ENCODE measurements at places on chromosomes 5 and 9.

- DNase-seq = no peak
Observed at GRCh38 chr9:128121924-128122808, 5.4 kb downstream of the PTGES2 start.

DNA sequence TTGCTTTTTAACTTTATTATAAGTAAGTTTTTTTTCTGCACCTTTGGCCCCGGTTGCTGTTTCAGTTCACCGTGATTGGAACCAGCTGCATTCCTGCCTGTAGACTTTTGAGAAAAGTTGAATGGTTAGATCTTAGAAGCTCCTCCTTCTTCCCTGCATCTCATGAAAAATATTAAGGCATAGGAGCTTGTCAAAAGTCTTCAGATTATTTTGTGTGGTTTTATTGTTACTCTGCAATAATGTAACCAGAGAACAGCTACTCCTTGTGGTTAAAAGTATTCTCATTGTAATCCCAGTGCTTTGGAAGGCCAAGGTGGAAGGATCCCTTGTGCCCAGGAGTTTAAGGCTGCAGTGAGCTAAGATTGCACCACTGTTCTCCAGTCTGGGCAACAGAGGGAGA, 3.3 kb upstream of the SLC2A8 start:
- DNase-seq = peak; percentile 19

- peak; percentile 74 for DNase-seq
Observed at GRCh38 chr9:114968671-114969070, 38.3 kb upstream of the TNFSF8 start.

- DNase-seq = peak; percentile 4
Observed at GRCh38 chr5:5585751-5586341, 163.4 kb downstream of the ICE1 start.

DNA sequence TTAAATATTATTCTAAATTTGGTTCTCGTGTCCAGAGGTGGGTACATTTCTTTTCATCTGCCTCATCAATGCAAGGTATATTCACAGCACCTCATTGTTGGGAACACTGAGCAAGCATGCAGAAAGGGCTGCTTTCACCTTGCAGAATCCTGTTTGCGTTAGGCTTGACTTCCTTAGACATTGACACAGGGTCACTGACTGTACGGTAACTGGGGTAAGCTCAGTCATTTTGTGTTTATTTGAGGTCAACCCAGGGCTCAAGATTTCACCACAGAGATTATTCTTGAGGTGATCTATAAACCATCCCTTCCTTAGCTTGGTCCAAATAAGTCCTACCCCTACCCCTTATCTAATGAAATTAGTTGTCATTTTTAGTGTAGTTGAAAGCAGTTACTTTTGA, 1.7 kb upstream of the PTPDC1 start:
- no peak for DNase-seq

DNA sequence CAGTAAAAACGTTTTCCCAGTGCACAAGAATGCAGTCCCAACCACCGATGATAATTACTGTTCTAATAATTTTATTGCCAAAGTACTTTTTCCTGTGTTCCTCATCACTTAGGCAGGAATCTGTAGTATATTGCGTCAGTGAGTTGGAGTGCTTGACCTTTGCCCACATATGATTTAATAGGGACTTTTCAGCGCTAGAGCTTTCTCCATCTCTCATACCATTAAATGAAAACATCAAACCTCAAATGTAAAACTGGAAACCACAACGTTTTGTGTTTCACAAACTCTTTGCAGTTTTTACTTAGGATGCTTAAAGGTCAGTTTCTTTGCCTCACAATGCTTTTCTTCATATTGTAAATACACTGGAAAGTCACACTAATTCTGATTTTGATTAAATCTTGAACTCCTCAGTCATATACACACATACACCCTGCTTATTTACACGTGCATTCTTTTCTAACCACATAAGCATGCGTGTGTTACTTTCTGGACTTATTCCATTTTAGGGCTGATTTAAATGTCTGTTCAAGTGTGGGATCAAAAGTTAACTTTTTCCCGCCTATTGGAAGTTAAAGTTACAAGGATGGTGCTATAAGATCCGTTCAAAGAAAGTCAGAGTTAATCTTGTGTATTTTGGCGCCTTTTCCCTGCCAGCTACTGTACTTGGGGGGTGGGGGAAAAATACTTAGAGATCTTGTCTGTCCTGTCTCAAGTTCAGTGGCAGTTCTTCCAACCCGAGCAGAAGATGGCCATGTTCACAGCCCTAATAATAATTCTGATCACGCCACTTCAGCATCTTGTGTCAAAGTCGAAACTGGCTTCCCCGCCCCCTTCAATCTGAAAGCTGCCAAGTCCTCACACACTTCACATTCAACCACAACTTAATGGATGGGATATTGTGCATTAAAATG, 6.6 kb upstream of the NFIB start:
- peak; percentile 81 for DNase-seq

DNA sequence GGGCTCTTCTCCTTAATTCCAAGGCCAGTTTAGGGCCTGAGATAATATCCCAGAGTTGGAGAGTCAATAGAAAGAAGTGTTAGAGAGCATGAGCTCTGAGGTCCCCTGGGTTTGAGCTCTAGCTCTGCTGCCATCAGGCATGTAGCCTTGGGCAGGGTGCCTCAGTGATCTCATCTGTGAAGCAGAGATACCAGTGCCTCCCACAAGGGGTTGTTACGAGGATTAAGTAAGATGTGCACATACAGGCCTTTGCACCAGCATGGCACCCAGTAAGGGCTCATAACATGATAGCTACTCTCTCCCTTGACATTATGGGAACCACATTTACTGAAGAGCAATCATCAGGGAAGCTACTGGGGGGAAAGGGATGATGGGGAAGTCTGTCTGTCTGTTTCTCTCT, 265.7 kb downstream of the HSPA4 start:
- DNase-seq = no peak

DNA sequence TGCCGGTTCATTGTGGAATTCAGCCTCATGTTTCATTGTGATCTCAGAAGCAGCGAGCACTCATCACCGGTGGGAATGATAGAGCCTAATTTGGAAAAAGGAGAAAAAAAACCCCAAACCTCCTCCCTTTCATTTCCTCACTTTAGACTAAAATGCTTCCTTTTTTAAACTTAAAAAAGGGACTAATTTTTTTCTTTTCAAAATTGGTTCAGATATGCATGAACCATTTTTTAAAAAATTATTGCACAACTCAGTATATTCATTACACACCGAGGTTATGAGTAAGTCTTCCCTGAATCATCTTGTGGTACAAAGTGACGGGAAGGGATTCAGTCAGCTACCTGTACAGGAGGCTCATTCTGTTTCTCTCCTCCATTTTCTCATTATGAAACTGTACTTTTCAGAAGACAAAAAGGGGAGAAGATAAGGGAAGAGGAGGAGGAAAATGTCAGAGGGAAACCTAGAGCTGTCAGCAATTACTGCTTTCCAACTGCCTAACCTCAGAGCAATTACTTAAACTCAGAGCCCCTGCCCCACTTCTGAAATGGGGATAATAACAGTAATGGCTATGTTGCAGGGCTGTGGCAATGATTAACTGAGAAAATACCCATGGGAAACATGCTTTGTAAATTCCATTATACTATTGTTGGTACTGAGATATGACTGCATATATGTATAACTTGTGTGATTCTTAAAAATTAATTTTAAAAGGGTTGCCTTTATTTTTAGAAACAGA, 24.0 kb downstream of the GALNT10 start:
- DNase-seq = peak; percentile 66

DNA sequence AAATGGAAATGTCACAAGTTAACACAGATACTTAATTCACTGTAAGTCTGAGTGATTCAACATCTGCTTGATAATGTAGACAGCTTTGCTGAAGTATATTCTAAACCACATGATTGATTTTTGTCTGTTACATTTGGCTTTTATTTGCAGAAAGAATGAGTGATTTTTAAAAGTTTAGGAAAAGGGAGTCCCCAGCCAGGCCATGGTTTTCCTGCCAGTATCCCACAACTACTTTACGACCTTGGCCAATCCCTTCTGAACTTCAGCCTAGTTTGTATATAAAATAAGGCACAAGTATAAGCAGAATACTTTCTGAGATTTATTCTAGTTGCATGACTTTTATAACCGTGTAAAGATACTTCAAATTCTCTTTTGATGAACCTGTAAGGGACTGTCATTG, 27.1 kb downstream of the WDR36 start:
- DNase-seq = no peak
